ENCODE measurements at places on chromosomes 1 and 21.

DNA sequence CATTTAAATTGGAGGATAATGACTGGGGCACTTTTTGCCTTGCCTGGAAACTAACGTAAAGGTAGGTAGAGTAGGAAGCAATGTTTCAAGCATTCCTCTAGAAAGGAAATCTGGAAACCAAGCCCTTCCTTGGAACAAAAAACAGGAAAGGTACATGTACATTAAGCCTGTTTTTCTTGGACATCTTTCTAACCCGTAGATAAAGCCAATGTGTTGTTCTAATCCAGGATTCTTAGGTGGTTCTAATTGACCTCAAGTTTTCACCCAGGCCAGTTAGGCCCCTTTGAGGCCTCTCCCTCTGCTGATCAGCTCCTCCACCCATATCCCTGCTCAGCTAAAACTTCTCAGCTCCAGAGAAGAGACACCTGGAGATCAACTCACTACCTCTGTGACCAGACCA is 6.3 kb upstream of the DUSP23 start:
- no peak for DNase-seq

DNA sequence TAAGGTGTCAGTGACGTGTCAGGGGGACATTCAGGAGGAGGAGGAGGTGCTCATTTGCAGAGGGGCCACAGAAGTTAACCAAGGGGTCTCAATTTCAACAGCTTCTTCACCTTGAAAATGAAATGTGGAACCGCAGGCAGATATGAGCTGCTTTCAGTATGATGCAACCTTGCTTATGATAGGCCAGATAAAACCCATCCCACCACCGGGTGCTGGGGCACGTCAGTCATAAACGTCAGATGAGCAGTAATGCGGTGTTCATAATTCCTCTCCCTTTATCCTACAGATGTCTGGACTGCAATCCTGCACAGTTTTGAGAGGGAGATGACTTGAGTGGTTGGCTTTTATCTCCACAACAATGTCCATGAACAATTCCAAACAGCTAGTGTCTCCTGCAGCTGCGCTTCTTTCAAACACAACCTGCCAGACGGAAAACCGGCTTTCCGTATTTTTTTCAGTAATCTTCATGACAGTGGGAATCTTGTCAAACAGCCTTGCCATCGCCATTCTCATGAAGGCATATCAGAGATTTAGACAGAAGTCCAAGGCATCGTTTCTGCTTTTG is 1.7 kb downstream of the PTGFR start:
- DNase-seq, result no peak

GRCh38 chr1:177849130-177849529 is 120.7 kb downstream of the SEC16B start:
- no peak for DNase-seq

GRCh38 chr1:154992721-154993571 is 440 bp upstream of the LENEP start:
- peak; percentile 33 for DNase-seq

DNA sequence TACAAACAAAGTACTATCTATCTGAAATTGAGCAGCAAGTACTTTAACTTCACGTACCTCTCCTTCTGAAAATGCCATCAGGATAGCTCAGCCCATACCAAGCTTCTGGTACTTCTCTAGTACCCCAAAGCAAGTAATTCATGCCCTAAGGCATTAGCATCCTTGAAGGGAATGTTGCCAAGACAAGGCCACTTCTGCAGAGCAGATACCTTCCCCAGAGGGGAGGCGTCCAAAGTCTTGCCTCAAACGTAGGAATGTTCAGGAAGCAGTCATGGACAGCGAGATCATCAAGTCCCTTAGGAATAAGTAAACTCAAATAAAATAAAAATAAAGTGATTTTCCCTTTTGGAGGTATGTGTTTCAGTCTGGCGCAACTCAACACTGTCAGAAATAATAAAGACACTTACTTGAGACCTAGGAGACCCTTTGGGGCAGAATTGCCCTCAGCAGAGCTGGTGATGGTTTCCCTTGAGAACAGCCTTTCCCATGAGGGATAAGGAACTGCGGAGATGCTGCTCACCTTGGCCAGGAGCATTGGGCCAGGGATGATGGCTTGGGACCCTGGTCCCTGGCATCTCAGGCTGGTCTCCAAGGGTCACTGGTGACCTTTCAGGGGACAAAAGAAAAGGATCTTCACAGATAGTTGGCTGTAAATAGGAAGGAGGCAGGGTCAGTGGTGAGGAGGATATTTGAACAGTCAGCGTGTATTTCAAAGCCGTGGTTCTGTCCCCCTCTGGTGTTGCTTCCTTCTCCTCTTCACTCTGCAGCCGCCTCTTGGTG is 522.9 kb downstream of the KIF26B start:
- DNase-seq, result no peak

GRCh38 chr1:5491207-5491904 is 500.9 kb downstream of the NPHP4 start:
- DNase-seq, result no peak

- DNase-seq, result peak; percentile 79
These were observed 101.3 kb downstream of the IER5 start for GRCh38 chr1:181189691-181190363.

Measured in NAMALWA (cell line).